ENCODE measurements at places on chromosomes 16 and 17.

GRCh38 chr17:2064980-2065785 is 10.3 kb downstream of the HIC1 start:
- DNase-seq, result no peak

DNA sequence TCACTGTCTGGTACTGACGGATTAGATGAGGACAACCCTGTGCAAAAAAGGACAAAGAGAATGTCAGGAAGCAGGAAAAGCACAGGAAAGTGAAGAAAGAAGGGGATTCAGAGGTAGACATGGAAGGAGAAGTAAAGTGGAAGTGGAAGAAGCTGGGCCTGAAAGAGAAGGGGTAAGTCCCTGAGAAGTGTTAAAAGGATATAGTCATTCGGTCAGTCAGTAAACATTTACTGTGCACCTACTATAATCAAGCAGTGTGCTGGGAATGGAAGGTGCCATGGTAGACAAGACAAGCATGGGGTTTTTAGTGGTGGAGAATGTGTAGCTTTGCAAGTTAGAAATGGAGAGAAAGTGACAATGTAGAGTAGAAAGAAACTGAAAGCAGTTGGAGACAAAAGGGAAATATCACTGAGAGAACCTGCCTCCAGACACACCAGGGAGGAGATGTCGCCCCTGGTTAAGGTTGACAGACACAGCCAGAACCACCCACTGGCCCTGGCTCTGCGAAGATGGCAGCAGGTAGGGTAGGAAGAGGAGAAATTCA is 4.4 kb upstream of the SP2 start:
- no peak for DNase-seq

GRCh38 chr17:63589646-63590045 is 11.0 kb upstream of the TACO1 start:
- no peak for DNase-seq

- DNase-seq, result no peak
These were observed 27.1 kb upstream of the JPH3 start for GRCh38 chr16:87575027-87575804.

DNA sequence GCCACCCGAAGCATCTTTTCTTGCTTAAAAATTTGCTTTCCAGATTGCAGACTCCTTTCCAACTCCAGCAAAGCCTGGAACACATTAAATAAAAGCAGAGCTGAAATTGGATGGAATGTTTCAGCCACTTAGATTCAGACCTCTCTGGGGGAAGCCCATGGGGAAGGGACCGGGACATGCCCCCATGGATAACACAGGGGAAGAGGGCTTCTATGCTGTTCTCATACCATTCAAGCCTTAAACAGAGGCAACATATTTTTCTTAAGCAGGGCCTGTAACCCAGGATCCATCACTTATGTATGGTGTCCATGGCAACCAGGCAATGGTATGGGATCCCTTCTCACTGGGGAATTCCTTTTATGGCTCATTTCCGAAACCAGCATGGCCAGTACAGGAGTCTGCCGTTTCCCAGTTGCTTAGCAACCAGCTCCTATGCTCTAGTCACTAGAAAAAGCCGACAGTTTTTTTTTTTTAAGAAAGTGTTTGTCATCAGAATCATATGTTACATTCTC is 62.0 kb upstream of the MARCHF10 start:
- peak; percentile 88 for DNase-seq

GRCh38 chr16:11396241-11397048 is 51.2 kb downstream of the RMI2 start:
- peak; percentile 20 for DNase-seq

GRCh38 chr17:29037739-29038084 is 5.2 kb upstream of the PIPOX start:
- DNase-seq, result no peak

DNA sequence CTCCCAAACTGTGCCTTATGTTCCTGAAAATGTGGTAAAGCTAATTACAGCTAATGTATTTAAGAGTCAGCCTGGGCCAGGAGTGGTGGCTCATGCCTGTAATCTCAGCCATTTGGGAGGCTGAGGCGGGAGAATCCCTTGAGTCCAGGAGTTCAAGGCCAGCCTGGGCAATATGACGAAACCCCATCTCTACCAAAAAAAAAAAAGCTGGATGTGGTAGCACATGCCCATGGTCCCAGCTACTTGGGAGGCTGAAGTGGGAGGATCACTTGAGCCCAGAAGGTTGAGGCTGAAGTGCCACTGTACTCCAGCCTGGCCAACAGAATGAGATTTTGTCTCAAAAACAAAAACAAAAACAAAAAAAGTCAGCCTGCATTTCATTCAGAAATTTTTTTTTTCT is 33.2 kb upstream of the C17orf78 start:
- no peak for DNase-seq

- DNase-seq, result no peak
These were observed 7.0 kb upstream of the IL27 start for GRCh38 chr16:28513484-28514181.

DNA sequence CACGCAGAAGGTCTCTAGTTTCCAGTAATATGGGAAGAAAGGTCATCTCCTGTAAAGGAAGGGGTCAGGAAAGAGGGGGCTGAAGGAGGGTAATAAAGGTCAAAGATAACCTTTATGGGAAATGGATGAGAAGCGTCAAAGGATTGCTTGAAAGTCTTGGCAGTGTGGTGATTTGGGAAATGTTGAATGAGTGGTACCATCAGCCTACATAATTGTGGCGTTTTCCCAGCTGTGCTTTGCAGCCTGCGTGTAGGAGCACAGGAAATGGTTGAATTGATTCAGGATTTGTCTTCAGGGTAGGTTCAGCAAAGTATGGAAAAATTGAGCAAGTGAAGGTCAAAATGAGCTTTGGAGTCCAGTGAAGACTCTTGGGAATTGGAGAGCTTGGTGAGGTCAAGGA is 115.8 kb upstream of the NOL11 start:
- DNase-seq, result no peak

- DNase-seq, result peak; percentile 0
These were observed 13.5 kb upstream of the DYNLRB2 start for GRCh38 chr16:80527297-80527696.

DNA sequence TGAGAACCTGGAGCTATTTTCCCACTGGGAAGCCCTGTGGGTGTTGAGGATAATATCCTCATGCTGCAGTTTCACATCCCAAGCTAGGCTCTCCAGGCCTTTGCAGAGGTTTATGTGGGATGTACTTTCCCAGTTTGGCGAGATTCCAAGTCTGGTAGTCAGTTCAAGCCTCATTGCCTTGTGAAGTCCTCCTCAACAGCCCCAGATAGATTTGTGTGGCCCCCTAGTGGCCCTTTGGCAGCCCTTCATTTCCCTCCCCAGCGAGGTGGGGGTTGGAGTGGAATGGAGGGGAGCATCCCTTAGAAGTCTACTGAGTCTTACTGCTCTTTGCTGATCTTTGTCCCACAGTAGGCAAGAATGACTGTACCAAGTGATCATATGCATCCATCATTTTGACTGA is 137.9 kb downstream of the CDH11 start:
- DNase-seq, result peak; percentile 3

DNA sequence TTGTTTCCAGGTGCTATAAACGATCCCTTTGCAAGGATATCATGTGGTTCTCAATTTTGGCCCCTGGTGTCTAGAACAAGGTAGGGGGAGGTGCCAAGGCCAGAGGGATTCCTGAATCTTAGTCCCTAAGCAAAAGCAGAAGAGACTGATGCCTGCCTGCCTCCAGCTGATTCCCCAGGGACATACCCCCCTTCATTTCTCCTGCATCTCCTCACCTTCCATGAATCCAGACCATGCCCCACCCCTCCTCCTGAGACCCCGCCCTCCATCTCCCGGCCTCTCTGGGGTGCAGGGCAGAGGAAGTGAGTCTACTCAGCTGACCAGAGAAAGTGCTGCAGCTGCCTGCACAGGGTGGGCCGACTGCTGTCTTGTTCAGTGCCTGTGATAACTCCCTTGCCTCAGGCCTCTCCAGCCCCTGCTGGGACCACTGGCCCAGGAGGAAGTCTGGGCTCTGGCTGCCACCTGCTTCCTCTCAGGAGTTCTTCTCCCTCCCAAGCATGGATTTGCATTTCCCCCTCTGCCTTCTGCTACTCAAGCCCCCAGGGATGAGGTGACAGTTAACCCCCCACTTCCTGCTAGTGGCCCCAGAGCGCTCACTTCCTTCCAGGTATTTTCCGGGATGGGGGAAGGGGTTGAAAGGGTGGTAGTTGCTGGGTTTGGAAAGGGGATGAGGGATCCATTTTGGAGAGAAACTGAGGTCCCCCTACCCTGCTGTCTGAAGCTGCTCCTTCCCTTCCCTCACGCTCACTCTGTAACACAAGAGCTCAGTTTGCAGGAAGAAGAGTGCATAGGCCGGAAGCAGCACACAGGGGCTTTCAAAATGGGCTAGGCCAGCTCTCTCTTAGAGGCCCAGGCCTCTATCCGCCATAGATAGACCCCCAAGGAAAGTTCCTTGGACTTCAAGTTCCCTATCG is 10.5 kb upstream of the TSPOAP1 start:
- no peak for DNase-seq

- no peak for DNase-seq
These were observed 7.9 kb upstream of the GSDMA start for GRCh38 chr17:39954876-39955275.

- peak; percentile 39 for DNase-seq
These were observed at the start of gene FAM171A2 for GRCh38 chr17:44363613-44364159. Gene FAM171A2 (minus strand): TSS chr17:44363853. CDS start chr17:44363714, 139 bp downstream.

DNA sequence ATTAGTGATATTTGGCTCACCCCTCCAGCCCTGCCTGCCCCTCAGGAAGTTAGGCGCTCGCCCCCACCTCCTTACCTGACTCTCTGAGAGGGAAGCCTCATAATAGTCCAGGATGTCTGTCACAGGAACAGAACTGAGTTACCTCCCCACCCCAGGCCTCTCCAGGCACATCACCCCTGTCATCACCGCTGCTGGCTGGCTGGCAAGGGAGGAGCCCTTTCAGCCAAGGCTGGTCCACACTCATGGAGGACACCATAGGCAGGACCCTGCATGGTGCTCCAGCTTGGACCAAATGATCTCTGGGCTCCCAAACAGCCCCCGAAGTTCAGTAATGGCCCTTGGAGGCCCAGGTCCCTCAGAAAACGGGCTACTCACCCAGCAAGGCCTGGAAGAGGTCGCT is 1.5 kb downstream of the DLG4 start:
- no peak for DNase-seq

DNA sequence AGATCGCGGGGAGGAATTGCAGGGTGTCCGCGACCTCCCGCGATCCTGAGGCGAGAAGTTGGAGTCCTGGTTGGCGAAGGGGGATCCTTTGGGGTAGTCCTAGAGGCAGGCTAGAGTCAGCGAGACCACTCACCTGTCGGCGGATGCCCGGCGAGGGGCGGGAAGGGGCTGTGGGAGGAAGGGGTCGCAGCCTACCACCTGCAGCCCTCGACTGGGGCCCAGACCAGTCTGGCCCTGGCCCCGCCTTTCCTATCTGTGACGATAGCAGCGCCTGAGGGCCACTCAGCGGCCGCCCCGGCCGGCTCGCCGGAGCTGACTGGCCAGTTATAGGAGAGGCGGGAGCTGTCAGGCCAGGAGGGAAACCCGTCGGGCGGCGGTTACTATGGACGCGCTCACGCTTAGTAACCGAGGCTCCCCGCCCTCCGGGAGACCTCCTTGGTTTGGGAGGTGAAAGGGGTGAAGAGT is at the start of gene TEKT3:
TEKT3 (minus strand) TSS at position 213 of the 465 bp plus-strand sequence. CDS start 10,012 bp downstream, outside the sequence.
- peak; percentile 48 for DNase-seq

GRCh38 chr17:49553676-49554335 is 21.9 kb upstream of the NXPH3 start:
- no peak for DNase-seq

GRCh38 chr16:84093120-84093878 is 23.4 kb downstream of the MBTPS1 start:
- DNase-seq, result no peak

GRCh38 chr16:88508868-88509748 is 56.0 kb downstream of the ZFPM1 start:
- peak; percentile 40 for DNase-seq

GRCh38 chr16:2532494-2533141 is 1.4 kb upstream of the CEMP1 start:
- DNase-seq, result peak; percentile 34

DNA sequence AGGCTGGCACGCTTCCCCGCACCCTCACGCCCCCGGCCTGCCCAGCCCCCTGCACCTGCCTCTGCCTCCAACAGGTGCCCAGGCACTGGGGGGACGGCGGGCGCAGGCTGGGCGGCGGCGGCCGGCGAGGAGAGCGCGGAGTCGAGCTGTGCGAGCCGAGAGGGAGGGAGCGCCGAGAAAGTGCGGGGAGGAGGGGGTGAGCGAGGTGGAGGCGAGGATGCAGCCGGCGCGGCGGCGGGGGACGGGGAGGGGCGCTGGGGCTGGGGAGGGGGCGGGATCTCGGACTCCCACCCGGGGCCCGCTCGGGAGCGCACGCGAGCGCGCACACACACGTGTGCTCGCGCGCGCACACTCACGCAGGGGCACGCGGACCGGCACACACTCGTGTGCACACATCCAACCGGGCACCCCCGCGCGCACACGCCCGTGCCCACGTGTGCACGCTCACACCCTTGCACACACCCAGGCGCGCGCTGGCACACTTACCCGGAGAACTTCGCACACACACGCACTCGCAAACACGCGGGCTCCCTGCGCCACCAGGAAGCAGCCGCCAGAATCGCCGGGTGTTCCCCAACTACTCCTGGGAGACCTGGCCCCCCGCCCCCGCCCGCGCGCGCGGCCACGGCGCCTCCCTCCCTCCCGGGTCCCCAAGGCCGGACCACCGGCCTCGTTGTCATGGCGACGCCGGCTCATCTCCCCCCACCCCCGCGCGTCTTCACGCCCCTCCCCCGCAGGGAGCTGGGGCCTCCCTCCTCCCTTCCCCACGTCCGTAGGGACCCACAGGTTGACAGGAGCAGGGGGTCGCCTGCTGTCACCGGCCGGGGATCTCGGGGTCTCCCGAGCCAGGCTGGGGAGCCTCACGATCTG is at the start of gene DOC2A:
DOC2A (minus strand) TSS at position 184 of the 870 bp plus-strand sequence. CDS start 805 bp downstream, outside the sequence.
- peak; percentile 52 for DNase-seq

- no peak for DNase-seq
These were observed 18.7 kb downstream of the KRT9 start for GRCh38 chr17:41553176-41553575.

DNA sequence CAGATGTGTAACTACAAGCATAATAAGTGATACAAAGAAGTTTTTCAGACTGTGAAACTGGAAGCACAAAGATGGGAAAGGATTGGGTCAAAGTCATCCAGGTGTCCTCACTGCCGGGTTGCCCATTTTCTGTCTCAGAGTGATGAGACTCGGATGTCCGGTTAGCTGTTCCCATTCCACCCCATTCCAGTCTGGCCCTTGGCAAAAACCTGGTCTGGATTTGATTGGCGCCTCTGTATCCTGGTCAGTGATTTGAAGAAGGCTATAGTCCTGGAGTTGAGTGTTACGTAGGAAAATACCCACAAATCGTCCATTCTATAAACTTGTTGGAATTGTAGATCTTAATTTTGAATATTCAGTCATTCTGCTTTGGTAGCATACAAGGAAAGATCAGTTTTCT is 19.9 kb upstream of the PHKG2 start:
- no peak for DNase-seq

DNA sequence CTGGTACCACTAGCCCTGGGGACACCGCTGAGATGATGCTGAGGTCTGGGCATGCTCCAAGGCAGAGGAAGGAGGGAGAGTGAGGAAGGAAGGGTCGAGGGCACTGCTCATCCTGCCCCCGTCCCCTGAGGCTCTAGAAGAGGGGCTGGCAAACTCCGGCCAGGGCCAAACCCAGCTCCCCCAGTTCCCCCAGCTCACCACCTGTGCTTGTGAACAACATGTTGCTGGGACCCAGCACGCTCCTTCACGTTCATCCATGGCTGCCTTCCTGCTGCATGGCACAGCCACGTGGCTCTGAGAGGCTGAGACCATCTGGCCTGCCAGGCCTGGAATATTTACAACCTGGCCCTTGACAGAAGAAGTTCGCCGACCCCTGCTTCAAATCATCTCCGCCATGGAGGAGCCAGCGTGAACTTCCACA is 81.2 kb downstream of the RBFOX3 start:
- DNase-seq, result no peak

GRCh38 chr17:56486732-56487131 is 106.8 kb upstream of the NOG start:
- DNase-seq, result no peak

GRCh38 chr17:77424585-77425344 is 284.0 kb downstream of the SEC14L1 start:
- DNase-seq, result no peak
